ENCODE measurements at places on chromosomes 4 and X.

DNA sequence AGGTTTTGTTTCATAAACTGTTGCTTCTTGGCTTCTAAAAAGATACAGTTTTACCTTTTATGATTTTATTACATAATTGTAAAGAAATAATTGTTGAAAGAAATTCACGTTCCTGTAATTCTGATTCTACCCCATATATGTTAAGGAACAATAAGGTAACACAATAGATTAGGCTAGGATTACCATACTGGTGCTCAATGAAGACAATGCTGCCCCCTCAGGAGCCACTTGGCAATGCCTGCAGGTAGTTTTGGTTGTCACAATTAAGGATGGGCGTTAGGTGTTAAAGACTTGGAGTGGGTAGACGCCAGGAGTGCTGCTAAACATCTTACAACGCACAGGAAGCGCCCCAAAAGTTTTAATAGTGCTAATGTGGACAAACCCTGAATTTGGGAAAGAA lies 133.2 kb downstream of the NLGN4X start:
- H3K4me1 ChIP-seq: no peaks in the 10 kb centered on the region
- H3K36me3 ChIP-seq: no peaks in the 10 kb centered on the region
- no peak overlapping the region for H3K4me3 ChIP-seq
- DNase-seq: no peak
- no peaks in the 10 kb centered on the region for H3K27me3 ChIP-seq

GRCh38 chr4:180960743-180961401 lies 1282.3 kb upstream of the TENM3 start:
- no peak for DNase-seq
- no peak overlapping the region for H3K27ac ChIP-seq
- no peaks in the 10 kb centered on the region for H3K27me3 ChIP-seq
- H3K4me1 ChIP-seq: no peaks in the 10 kb centered on the region
- no peaks in the 10 kb centered on the region for H3K36me3 ChIP-seq

DNA sequence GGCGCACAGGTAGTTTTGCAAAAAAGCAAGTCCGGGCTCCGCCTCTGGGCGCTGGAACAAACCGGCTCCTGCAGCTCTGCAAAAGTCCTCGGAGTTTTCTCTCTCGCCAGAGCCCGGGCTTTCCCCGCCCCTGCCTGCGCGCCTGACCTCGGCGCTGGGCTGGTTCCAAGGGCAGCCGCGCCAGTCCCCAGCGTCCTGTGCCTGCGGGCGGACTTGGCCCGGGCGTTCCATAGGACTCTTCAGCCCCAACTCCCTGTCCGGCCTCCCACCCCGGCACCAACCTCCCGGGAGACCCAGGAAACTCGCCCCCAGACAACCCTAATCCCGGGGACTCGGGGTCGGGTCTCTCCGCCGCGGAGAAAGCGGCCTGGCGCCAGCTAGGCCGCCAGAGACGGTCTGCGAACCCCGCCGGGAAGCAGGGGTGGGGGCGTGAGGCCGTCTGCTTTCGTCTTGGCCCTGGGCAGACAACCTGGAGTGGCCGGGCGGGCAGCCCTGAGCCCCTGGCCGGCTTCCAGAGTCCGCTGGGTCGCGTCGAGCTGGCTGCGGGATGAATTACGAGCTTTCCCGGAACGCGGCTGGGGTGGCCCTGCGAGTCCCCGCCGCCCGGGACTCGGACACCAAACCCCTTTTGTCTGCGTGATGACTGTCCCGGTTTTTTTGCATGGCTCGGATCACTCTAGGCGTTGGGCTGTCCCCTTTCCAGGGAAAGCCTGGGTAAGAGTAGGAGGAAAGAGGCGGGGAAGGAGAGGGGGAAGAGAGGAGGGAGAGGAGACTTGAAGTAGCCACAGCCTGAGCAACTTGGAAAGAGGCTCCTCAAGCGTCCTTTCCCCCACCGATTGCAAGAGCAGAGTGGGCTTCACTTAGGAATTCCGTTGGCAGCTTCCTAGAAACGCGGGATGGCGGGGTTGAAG lies 916 bp downstream of the MXRA5 start:
- H3K27me3 ChIP-seq: peaks cover 8% of the 10 kb centered on the region
- H3K27ac ChIP-seq: no peak overlapping the region
- H3K4me3 ChIP-seq: no peak overlapping the region

GRCh38 chr4:124386648-124387047 lies 325.9 kb downstream of the ANKRD50 start:
- H3K4me3 ChIP-seq: no peak overlapping the region
- no peaks in the 10 kb centered on the region for H3K36me3 ChIP-seq
- no peaks in the 10 kb centered on the region for H3K27me3 ChIP-seq
- DNase-seq: peak; percentile 0
- no peak overlapping the region for H3K27ac ChIP-seq

- H3K27me3 ChIP-seq: no peaks in the 10 kb centered on the region
- peaks cover 57% of the 10 kb centered on the region for H3K36me3 ChIP-seq
- H3K27ac ChIP-seq: peak overlapping the region; percentile 5
- no peaks in the 10 kb centered on the region for H3K4me1 ChIP-seq
- DNase-seq: no peak
These were observed 28.0 kb upstream of the NDUFC1 start for GRCh38 chr4:139330283-139330682.

DNA sequence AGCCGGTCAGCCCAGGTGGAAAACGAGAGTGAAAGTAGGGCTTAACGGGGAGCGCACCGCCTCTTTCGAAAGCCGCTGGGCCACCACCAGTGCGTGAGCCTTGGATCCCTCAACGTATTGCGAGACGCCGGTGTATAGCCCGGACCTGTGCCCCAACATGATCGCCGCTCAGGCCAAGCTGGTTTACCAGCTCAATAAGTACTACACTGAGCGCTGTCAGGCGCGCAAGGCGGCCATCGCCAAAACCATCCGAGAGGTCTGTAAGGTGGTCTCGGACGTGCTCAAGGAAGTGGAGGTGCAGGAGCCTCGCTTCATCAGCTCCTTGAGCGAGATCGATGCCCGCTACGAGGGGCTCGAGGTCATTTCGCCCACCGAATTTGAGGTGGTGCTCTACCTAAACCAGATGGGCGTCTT lies 929 bp downstream of the MAB21L2 start:
- DNase-seq: no peak
- H3K4me1 ChIP-seq: peaks cover 5% of the 10 kb centered on the region
- peaks cover 55% of the 10 kb centered on the region for H3K36me3 ChIP-seq
- no peaks in the 10 kb centered on the region for H3K27me3 ChIP-seq

DNA sequence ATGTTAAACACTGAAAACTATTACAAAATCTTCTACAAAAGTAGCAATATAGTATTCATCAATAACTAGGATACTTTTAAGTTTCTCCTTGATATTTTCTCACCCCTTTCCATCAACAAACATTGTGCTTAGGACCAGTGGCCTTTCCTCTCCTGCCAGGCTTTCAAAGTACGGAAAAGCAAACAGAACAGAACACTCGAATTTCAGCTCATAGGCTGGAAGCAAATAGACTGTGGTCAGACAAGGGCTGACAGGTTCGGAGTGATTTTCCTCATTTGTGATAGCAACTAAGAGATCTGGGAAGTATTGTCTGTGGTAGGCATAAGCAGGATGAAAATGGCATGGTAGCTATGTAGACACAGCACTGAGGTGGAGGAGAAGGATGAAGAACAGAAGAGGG lies 68.6 kb upstream of the SORBS2 start:
- H3K36me3 ChIP-seq: no peaks in the 10 kb centered on the region
- H3K27ac ChIP-seq: no peak overlapping the region
- DNase-seq: no peak
- no peaks in the 10 kb centered on the region for H3K27me3 ChIP-seq
- H3K4me1 ChIP-seq: no peaks in the 10 kb centered on the region
- no peak overlapping the region for H3K4me3 ChIP-seq

GRCh38 chrX:38803588-38804431 lies 2.6 kb downstream of the MID1IP1 start:
- H3K36me3 ChIP-seq: peaks cover 18% of the 10 kb centered on the region
- H3K27ac ChIP-seq: peak overlapping the region; percentile 96
- peaks cover 34% of the 10 kb centered on the region for H3K4me1 ChIP-seq
- H3K4me3 ChIP-seq: peak overlapping the region; percentile 86
- DNase-seq: peak; percentile 91

- no peak for DNase-seq
- no peak overlapping the region for H3K4me3 ChIP-seq
- peaks cover 7% of the 10 kb centered on the region for H3K27me3 ChIP-seq
- no peak overlapping the region for H3K27ac ChIP-seq
- no peaks in the 10 kb centered on the region for H3K36me3 ChIP-seq
These were observed 85.5 kb downstream of the PSAPL1 start for GRCh38 chr4:7348946-7349900.

Measured in K562 (cell line).